ENCODE measurements at places on chromosomes 5 and 9.
A peak's percentile ranks its signal among the peaks of the same experiment; 100 is the strongest.

- no peak for DNase-seq
Measured at GRCh38 chr5:76445830-76446229, 42.7 kb downstream of the IQGAP2 start.

GRCh38 chr5:167653645-167654106 is 637.8 kb upstream of the WWC1 start:
- no peak for DNase-seq

- DNase-seq = peak; percentile 11
Measured at GRCh38 chr5:76367623-76368371, 35.3 kb upstream of the IQGAP2 start.

DNA sequence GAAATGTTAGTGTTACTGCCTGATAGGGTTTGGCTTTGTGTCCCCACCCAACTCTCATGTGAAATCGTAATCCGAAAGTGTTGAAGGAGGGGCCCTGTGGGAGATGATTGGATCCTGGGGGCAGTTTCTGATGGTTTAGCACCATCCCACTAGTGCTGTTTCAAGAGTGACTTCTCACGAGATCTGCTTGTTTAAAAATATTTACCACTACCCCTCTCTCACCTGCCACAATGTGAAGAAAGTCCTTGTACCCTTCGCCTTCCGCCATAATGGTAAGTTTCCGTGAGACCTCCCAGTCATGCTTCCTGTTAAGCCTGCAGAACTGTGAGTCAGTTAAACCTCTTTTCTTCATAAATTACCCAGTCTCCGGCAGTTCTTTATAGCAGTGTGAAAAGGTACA is 2.6 kb upstream of the RFX3 start:
- DNase-seq = no peak

DNA sequence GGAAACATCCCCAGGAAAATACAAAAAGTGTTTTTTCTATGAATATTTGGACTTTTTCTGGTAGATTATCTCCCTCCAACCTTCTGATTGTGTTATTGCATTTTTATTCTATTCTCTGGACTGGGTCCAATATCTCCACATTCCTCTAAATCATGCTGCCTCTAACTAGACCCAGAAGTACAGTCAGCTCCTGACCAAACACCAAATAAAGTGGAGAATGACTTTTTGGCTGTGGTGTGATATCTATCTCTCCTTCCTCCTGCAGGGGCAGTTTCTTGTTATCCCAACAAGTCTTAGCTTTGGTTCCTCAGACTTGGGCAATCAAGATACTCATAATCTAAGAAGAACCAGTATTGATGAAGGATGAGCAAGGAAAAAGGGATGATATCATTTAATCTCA is 3.2 kb upstream of the RAI14 start:
- DNase-seq = peak; percentile 76

DNA sequence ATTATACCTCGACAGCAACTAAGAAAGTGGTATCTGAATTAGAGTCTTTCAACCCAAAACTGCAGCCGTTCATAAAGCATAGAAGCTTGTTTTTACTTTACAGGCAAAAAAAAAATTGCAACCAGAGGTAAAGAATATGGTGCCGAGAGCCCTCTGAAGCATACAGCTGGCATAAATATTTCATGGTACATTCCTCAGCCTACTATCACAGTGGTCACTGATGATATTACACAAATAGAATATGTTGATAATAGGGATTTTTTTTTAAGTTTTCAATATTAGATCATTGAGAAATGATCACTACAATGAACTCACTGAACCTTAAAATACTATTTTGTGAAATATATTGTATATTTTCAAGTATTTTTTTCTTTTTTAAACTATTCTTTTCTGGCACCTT is 6.2 kb upstream of the SMC2 start:
- DNase-seq = no peak

DNA sequence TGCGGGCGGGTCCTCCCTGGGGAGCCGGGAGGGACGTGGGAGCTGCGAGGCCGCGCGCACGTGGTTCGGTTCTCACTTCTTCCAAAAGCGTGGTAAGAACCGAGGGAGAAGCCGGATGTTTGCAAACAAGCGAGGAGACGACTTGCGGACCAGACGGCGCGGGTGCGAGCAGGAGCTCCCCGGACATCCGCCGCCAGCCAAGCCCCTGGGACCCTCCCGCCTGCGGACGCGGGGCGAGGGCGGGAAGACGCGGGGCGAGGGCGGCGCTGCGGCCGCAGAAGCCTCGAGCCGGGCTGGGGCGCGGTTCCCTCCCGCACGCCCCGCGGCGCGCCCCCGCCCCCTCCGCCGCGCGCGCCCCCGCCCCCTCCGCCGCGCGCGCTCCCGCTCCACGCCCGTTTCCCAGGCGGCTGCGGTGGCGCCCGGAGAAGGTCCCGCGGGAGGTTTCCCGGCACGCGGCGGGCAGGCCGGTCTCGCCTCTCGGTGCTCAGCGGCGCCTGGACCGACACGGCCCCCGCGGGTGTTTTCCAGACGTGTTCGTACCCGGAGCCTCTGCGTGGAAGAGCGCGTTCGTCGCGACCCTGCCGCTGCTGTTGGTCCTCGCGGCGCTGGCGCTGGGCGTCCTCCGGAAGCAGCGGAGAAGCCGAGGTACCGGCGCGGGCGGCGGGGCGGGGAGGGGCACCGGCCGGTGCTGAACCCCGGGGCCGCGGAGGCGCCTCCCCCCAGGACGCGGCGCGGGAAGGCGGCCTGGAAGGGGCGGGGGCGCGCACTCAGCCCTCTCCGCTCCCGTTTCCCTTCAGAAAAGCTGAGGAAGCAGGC is 12.8 kb downstream of the BTNL9 start:
- DNase-seq = no peak

DNA sequence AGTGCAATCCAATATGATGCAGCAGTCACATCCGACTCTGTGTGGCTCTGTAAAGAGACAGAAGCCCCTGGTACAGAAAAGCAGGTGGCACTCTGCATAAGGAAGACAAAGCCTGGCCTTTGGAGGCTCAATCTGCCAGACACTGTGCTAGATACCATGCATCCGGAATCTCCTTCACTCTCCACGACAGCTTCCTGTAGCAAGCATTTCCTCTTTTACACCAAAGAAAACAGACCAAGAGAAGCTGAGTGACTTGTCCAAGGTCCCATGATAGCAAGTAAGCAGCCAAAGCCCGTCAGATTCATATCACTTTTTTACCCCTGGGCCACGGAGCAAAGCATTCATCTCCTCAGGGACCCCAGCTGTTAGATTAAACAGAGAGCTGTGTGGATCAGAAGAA is 64.2 kb upstream of the SMIM23 start:
- DNase-seq = no peak

DNA sequence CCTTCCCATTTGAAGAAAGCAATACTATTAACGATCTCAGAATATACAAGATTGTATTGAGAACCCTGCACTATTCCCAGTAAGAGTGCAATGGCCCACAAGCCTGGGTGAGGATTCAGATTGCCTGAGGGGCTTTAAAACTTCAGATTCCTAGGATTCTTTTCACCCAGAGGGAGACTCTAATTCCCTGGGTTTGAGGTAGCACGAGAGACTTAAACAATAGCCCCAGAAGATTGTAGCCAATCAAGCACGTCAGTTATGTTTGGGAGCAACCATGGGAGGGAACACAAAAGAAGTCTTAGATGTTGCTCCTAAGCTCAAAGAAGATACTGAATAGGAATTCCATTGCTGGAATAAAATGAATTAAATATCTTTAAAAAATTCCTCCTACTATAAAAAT is 17.9 kb downstream of the MRPS27 start:
- DNase-seq = no peak

DNA sequence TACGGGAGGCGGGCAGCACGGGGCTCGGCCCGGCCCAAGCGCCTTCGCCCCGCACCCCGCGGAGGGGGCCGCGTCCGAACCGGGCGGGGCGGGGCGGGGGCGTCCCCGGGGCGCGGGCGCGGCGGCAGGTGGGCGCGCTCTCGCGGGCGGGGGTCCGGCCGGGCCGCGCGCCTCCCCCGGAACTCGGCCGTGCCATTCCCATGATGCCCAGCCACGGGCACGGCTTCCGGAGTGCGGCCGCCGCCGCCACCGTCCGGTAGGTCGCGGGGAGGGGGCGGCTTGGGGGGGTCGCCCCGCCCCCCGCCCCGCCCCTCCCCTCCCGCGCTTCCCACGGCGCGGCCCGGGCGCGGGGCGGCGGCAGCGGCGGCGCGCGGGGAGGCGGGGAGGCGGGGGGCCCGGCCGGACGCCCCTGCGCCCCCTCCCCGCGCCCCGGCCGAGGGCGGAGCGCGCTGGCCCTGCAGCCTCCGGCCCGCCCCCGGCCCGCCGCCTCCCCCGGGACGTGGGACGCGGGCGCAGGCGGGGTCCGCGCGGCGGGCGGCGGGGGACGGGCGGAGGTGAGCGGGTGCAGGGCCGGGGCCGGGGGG is at the start of gene PPP1R26:
Gene PPP1R26, plus strand, starts transcription at position 314 of the 584 bp plus-strand sequence. CDS start 4,729 bp downstream, outside the sequence.
- no peak for DNase-seq

- no peak for DNase-seq
Measured at GRCh38 chr5:8628521-8628920, 759.6 kb downstream of the MTRR start.

GRCh38 chr5:5278201-5278814 is 138.2 kb downstream of the ADAMTS16 start:
- no peak for DNase-seq

GRCh38 chr9:112041536-112042243 is 133.4 kb downstream of the SUSD1 start:
- DNase-seq = peak; percentile 100

DNA sequence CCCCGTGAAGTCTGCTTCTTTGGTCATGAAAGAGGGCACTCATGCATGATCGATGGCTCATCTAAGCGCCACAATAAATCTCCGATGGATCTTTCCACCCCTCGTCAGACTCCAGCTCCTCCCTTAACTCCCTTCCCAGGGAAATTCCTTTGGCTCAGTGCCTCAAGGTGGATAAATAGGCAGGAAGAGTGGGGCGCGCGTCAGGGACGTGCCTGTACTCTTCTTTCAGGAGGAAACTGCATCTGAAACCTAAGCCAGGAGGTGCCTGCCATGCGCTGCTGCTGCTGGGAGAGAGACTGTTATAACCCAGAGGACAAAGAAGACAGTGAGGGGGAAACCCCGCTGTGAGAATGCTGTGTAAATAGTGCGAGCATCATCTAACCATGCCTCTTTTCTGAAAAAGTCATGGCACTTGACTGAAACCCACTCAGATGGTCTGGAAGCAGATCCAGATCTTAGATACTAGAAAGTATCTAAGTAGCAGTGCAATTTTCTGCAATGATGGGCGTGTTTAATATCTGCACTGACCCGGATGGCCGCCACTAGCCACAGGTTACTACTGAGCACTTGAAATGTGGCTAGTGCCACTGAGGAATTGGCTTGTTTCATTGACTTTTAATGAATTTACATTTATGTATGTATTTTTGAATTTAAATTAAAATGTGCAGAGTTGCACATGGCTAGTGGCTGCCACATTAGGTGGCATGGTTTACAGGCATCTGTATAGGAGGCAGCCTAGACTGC is 120.3 kb upstream of the BASP1 start:
- DNase-seq = no peak

DNA sequence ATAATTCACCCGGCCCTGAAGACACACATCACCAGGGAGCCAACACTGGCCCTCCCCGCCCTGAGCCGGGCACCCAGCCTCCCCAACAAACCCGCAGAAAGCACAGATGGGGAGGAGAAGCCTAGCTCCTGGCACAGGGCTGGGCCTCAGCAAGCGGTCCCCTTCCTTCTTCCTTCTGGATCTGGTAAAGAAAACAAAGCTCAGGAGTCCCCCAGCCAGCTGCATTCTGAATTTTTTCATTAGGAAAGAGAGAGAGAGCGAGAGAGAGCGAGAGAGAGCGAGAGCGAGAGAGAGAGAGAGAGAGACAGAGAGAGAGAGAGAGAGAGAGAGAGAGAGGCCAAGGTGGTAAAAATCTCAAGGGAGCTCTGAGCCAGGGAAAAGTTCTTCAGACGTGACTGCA is 195.7 kb downstream of the CRB2 start:
- DNase-seq = no peak

GRCh38 chr9:132943651-132944293 is 644 bp downstream of the TSC1 start:
- no peak for DNase-seq

DNA sequence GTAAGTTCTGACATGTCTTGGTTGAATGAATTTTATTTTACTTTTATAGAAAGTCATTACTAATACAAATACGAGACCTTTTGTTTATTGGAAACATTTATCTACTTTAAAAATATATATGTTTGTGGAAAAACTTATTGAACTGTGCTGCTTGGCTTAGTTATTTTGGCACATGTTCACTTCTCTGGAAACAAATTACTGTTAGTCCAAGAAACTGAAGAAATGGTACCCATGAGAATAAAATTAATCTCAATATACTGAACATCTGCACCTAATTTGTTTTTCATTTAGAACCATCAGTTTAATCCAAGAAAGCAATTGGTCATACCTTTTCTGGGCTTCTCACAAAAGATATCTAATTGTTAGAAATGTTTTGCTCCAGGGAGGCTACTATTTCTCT is 32.2 kb downstream of the INVS start:
- no peak for DNase-seq

DNA sequence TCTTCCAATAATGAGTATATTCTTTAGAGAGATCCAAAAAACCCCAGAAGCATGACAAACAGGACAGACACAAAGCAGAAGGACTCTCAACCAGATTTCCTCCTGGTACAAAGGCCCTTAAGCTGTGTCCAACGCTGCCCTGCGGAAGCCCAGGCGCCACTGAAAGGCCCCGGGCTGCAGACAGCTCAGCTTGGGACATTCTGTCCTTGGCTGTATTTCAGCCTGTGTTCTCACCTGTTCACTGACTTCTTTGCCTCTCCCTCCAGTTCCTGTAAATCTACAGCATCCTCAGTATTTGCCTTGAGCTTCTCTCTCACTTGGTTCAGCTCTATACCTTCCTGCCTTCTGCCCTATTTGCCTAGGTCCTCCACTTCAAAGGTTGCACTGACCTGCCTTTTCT is 96.5 kb downstream of the SH3TC2 start:
- no peak for DNase-seq

- no peak for DNase-seq
Measured at GRCh38 chr9:80326105-80326504, 754.3 kb downstream of the TLE4 start.

DNA sequence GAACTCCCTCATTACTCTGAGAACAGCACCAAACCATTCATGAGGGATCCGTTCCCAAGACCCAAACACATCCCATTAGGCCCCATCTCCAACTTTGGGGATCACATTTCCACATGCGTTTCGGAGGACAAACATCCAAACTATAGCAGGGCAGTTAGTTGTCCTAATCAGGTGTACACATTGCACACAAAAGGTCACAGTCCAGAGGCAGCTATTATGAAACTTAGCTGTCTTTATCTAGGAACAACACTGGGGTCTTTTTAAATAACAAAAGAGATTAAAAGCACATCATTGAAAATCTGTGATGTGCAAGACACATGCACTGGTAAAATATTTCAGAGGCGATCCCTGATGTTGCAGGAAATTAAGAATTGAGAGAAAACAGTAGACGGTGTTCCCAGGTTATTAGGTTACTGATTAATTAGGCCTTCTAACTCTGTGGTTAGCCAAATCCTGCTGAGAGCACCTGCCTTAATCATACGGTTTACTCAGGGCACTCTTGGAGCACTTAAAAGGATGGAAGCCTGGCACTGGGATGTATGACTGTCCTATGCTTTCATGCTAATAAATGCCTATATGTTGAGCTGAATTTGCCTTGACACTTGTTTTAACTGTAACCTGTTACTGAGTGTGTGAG is 1574.5 kb upstream of the WWC1 start:
- DNase-seq = no peak

- peak; percentile 94 for DNase-seq
Measured at GRCh38 chr5:59829386-59829785, 64.1 kb downstream of the PDE4D start.
